ENCODE measurements at places on chromosomes 4 and X. TPM values are rescaled to one million over a fixed set of nuclear protein-coding genes. Genes with fewer than 3 reads are reported as not detected.

The PPBP gene
- polyA plus RNA-seq: 0.40 TPM

The LUZP4 gene
- not detected for polyA plus RNA-seq

The BCOR gene
- polyA plus RNA-seq: 1.9 TPM

The NUP62CL gene
- polyA plus RNA-seq: 1.2 TPM

The CTAG1A gene
- not detected for polyA plus RNA-seq

The FRMD7 gene
- not detected for polyA plus RNA-seq

The HSFX3 gene
- not detected for polyA plus RNA-seq

The MGARP gene
- polyA plus RNA-seq: 0.52 TPM

The SRPX2 gene
- not detected for polyA plus RNA-seq
